ENCODE measurements at places on chromosomes 16 and 17. TPM values are rescaled to one million over a fixed set of nuclear protein-coding genes. Genes with fewer than 3 reads are reported as not detected.

KRTAP9-2 gene
- not detected for total RNA-seq

PRSS22 gene
- total RNA-seq = not detected

SLC5A11 gene
- total RNA-seq = not detected

GLIS2 gene
- 1.7 TPM for total RNA-seq

TRPV3 gene
- 1.4 TPM for total RNA-seq

BICDL2 gene
- total RNA-seq = under 0.01 TPM

CD300LB gene
- total RNA-seq = not detected

NLRC3 gene
- under 0.01 TPM for total RNA-seq

MARVELD3 gene
- not detected for total RNA-seq

CYGB gene
- 84.9 TPM for total RNA-seq

SLFN12L gene
- under 0.01 TPM for total RNA-seq

LRRC37B gene
- total RNA-seq = 9.2 TPM

MYO1D gene
- 30.2 TPM for total RNA-seq

MEOX1 gene
- under 0.01 TPM for total RNA-seq

SLC16A13 gene
- 0.92 TPM for total RNA-seq

GAS2L2 gene
- under 0.01 TPM for total RNA-seq

ABCA10 gene
- 2.2 TPM for total RNA-seq

Data from smooth muscle cell of bladder (primary cell).